MG63 (cell line): ENCODE measurements at places on chromosomes 5 and 9. TPM values are rescaled to one million over a fixed set of nuclear protein-coding genes. Genes with fewer than 3 reads are reported as not detected.

GHR gene
- 0.95 and 3.4 TPM in 2 replicates for total RNA-seq

RAD23B gene
- total RNA-seq = 166 and 169 TPM in 2 replicates

- DNase-seq = no peak
Observed at GRCh38 chr9:3756071-3756470, 230.3 kb upstream of the RFX3 start.

FKBP15 gene
- total RNA-seq = 7.9 and 14.2 TPM in 2 replicates

SHROOM1 gene
- total RNA-seq = 8.6 and 16.4 TPM in 2 replicates

DNA sequence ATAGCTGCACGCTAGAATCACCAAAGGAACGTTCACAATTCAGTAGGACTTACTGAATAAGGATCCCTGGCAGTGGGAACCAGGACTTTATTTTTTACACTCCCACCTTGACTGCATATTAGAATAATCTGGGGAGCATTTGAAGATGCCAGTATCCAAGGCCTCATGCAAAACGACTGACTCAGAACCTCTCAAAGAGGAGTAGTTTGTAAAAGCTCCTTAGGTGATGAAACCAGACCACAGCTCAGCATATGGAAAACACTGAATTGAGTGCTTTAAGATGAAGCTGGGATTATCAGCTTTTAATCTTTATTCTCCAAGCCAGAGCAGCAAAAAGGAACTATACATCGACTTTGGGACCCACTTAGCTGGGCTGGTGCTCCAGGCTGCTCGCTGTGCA, 288.3 kb downstream of the MLLT3 start:
- DNase-seq = no peak

PCDHB16 gene
- total RNA-seq = 0.10 and 1.2 TPM in 2 replicates

DNA sequence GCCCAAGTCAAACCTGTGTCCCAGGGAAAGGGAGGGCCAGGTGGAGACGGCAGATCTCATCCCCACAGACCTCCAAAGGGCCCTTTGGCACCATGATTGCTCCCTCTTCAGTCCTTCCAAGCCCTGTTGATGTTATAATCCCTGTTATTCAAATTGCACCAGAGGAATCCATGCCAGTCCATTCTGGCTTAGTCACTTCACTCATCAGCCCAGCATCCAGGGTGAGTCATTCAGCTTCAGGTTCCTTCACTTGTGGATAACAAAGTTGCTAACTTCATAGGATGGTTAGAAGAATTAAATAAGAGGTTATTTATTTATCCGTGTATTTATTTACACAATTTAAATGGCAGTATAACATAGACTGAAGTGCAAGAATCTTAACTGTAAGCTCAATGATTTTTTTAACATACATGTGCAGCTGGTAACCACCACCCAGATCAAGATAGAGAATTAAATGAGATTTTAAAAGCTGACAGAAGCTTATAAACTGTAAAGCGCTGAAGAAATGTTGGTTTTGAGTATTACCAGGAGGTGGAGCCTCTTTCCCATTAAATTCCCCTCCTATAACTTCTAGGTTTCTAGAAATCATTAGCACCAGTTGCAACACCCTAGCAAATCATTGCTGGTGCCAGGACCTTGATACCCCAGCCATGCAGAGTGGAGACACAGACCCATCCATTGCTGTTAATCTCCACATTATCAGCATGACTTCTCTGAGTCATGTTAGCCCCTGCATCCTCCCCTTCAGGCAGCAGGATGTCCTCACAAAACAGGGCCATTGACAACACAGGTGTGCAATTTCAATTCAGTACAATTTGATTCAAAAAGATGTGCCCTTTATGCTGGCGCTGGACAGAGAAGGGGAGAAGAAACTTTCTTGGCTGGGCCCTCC, 77.4 kb downstream of the SEC61B start:
- peak; percentile 72 for DNase-seq

CDC20B gene
- total RNA-seq = not detected in 2 replicates

- peak; percentile 86 for DNase-seq
Observed at GRCh38 chr9:35844628-35845270, 15.7 kb downstream of the TMEM8B start.

GLDC gene
- 0.82 and 3.2 TPM in 2 replicates for total RNA-seq

- DNase-seq = no peak
Observed at GRCh38 chr5:89613222-89613956, 730.4 kb upstream of the MEF2C start.

- DNase-seq = no peak
Observed at GRCh38 chr5:106601620-106602019, 1069.1 kb downstream of the EFNA5 start.

GRCh38 chr5:82562696-82563240, 284.6 kb upstream of the RPS23 start:
- DNase-seq = no peak

DNA sequence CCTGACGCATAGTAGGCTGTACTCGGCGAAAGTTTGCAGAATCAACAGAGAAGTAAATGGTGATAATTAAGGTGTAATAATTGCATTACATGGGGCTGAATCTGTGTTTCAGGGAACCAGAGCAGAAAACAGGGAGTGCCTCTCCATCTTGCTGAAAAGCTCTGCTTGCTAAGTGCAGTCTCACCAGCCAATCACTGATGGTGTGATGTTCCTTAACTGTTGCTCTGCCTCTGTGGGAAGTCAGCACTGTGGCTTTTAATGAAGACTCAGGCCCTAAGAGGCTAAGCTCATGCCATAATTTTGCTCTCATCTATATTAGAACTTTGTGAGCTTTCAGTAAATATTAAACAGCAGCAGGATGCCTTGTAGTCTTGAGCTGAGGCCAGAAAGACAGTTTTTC, 4.5 kb downstream of the PHF24 start:
- no peak for DNase-seq

DNA sequence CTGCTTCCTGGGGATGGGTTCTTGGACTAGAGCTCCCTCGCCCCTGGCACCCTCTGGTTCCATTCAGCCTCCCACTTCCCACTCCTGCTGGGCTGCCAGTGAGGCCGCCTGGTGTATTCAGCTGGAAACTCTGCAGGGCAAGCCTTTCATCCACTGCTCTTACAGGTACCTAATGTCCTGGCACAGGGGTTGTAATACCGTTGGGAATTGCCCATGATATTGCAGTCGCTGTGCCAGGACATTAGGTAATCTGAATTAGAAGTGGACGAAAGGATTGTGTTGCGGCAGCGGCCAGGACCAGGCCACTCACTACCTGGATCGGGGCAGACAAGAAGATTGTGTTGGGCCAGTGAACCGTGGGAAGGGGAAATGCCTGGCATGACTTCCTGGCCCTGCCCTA, 13.1 kb downstream of the TMOD1 start:
- DNase-seq = no peak

TGFBI gene
- total RNA-seq = 2,057 and 2,194 TPM in 2 replicates

GRCh38 chr5:27062451-27062850, 24.1 kb upstream of the CDH9 start:
- no peak for DNase-seq

SNCAIP gene
- total RNA-seq = not detected in 2 replicates

- DNase-seq = no peak
Observed at GRCh38 chr5:153714798-153715197, 224.3 kb downstream of the GRIA1 start.

DNA sequence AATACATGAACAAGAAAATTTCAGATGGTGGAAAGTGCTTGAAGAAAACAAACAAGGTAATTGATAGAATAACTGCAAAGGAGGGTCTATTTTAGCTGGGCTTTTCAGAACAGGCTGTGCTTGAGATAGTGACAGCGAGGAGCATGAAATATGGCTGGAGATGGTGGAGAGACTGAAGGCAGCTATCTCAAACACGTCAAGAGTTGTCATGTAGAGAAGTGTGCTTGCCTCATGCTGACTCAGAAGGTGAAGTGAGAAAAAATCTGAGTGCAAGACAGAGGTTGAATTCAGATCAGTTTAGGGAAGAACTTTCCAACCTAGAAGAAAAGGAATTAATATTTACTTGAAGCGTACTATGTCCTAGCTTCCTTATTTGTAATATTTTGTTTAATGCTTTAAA, 115.5 kb upstream of the RANBP3L start:
- no peak for DNase-seq

- no peak for DNase-seq
Observed at GRCh38 chr5:175706499-175706898, 48.6 kb downstream of the HRH2 start.

DNA sequence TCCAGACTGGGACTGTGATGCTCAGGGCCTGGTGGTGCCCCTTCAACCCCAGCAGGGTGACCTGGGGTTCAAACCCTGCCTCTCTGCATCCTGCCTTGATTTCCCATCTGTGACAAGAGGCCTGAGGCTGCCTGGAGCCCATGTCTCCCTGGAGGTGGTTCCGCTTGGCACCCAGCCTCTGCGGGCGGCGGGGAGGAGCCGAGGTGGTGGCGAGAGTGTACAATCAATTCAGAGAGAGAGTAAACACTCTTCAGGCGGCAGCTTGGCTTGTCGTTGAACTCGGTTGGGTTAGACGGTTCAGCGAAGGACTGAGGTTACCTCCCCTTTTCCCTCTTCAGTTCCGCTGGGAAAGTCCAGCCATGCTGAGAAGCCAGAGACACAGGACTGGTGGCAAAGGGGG, 39.3 kb downstream of the NTNG2 start:
- DNase-seq = no peak

MLANA gene
- total RNA-seq = not detected in 2 replicates

DNA sequence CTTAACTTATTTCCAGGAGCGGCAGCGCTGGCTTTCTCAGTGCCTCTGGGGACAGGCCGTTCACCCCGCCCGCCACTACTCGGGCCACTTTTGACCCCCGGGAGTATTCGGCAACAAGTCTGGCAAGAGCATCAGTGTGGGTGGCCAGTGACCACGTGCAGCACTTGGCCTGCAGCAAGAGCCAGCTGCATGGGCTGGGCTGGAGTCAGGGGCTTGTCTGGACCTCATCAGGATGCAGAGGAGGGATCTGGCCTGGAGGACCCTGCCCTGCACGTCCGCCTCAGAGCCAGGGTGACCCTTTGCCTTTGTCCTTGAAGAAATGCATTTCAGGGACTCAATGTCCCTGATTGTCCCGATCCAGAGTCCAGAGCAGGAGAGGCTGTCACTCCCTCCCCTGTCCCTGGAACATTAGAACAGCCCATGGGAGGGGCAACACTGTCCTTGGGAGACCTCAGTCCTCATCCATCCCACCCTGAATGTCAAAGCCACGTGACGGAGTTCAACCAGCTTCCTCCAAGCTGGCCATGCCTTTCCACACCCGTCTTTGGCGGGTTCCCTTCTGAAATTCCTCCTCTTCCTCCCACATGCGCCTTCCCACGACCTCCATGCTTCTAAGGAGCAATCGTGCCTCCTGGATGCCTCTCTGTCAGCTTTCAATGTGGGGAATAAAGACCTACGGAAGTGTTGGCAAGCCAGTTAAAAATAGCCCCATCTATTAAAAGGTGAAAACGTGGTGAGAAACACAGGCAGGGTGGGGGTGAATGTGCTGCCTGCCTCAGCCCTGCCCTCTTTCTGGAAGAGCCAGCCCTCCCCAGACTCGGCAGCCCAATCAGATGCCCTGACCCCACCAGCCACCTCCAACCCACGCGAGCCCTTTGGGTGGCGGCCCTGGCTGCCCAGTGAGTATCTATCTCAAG, 99.0 kb downstream of the OLFM1 start:
- no peak for DNase-seq

DNA sequence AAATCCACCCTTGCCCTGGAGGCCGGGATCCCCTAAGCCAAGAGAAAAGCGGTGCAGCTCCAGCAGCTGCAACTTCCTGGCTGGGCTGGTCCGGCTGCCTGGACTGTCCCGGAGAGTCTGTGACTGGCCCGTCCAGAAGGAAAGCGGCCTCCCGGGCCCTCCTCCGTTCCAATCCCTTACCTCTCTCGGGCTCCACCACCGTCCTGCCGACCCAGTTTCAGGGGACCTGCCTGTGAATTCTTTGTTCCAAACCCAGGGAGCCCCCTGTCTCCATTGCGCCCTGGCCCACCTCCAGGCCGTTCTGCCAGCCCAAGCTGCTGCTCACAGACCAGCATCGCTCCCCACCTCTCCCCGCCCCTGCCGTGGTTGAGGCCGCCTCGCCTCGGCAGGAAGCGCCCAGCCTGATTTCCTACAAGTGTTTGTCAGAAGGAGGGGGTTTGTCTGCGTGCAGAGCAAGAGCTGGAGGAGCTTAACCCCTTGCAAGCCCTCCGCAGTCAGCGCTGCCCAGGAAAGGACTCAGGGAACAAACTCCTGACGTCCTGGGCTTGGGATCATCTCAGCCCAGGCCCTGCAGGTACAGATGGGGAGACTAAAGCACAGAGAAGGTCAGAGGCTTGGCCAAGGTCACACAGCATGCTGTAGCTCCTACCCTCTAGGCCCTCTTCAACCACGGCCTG, at the start of gene AKNA:
Gene AKNA, minus strand, starts transcription at position 303 of the 677 bp plus-strand sequence. CDS start 6,649 bp downstream, outside the sequence.
- DNase-seq = no peak

DNA sequence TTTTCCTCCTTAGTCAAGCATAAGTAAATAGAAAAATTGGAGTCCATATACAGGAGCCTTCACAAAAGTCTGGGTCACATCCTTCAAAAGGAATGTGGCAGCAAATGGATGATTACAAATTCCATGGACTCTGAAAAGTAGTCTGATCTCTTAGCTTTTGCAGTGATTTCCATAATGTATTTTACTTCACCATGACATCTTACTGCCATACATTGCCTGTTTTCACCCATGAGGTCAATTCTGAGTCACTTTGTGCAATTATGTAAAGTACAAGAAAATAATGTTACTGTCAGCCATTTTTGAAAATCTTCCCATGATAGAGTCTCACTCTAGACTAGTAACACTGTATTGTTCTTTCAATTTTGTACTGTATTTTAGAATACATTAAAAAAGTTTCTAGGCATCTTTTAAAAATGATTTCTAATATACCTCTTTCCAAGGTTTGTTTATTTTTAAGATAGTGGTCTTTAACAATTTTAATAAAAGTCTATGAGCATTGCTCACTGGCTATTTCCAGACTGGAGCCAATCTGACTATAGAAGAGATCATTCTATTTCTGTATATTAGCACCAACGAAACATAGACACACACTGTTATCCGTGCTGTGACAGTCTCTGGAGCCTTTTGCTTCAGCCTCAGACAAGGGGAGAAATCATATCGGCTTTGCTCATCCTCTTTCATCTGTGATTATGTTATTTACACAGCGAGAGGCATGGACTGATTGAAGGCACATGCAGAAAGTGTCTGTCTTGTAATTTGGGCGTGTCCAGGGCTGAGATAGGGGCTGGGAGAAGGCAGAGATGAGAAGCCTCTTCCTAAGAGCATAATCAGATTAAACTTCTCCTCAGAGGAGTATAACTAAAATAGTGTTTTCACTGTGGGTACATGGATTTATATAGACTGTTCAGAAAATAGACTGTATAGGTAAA, 22.9 kb upstream of the ACTBL2 start:
- no peak for DNase-seq

FOXD4L6 gene
- not detected in 2 replicates for total RNA-seq

DNA sequence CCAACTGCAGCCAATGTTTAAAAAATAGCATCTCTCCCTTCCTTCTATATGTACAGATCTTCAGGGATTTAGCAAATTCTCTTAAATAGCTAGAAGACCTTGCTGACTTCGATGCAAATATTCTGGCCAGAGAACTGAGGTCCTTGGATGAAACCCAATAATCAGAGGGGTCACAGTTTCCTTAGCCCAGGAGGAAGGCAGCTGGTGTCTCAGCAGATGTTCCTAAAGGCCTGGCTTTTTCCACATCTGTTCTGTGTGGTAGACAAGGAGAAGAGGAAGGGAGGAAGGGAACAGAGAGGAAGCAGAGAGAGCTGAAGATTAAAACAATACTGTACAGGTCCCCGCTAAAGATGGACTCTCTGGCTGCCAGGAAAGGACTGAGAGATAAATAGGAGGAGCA, 33.1 kb downstream of the BOD1 start:
- DNase-seq = no peak

GRCh38 chr5:151730381-151730780, 28.1 kb downstream of the ATOX1 start:
- DNase-seq = no peak

KLF4 gene
- total RNA-seq = 1.9 and 7.1 TPM in 2 replicates
